ENCODE measurements at places on chromosomes 16 and 17.

- no peak for DNase-seq
These were observed 472 bp downstream of the GALNS start for GRCh38 chr16:88856122-88856827.

DNA sequence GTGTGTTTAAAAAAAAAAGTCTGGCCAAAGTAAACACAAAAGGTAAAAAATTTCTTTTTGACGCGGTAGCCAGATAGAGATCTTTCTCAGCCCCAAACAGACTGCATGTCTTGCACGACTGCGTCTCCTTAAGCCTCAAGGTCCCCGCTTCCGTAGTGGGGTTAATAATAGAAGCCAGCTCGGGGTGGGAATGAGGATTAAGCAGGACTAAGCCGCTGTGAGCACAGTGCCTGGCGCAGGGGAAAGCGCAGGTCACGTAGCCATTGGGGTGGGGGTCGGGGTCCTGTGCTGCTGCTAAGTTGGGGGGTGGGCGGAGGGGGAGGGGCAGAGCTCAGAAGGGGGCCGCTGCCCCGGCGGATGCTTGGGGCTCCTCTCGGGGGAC, 521 bp downstream of the GGA2 start:
- no peak for DNase-seq

- DNase-seq: peak; percentile 96
These were observed 6.9 kb downstream of the SLC12A4 start for GRCh38 chr16:67961551-67961957.

GRCh38 chr16:20878682-20879147, 21.4 kb downstream of the DCUN1D3 start:
- no peak for DNase-seq

GRCh38 chr16:31701734-31702133, 171.9 kb upstream of the ZNF267 start:
- no peak for DNase-seq

DNA sequence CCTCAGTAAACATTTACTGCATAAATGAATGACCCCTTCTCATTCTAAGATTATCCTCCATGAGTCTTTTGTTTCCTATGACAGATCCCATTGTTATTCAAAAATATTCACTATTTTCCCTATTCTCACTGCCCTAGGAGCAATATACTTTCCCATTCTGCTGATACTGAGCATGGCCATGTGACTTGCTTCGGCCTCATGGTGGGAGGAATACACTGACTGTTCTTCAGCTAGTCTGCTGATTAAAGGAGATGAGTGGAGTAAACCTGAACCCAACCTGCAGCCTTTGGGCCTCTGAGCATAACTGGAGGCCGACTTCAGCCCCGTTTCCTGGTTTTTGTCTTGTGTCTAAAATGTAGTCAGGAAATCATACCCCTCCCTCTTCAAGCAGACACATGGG, 531.8 kb upstream of the SALL1 start:
- no peak for DNase-seq

GRCh38 chr17:57125866-57126265, 40.8 kb downstream of the AKAP1 start:
- DNase-seq: no peak

GRCh38 chr17:17164676-17165075, 41.5 kb downstream of the PLD6 start:
- DNase-seq: no peak

DNA sequence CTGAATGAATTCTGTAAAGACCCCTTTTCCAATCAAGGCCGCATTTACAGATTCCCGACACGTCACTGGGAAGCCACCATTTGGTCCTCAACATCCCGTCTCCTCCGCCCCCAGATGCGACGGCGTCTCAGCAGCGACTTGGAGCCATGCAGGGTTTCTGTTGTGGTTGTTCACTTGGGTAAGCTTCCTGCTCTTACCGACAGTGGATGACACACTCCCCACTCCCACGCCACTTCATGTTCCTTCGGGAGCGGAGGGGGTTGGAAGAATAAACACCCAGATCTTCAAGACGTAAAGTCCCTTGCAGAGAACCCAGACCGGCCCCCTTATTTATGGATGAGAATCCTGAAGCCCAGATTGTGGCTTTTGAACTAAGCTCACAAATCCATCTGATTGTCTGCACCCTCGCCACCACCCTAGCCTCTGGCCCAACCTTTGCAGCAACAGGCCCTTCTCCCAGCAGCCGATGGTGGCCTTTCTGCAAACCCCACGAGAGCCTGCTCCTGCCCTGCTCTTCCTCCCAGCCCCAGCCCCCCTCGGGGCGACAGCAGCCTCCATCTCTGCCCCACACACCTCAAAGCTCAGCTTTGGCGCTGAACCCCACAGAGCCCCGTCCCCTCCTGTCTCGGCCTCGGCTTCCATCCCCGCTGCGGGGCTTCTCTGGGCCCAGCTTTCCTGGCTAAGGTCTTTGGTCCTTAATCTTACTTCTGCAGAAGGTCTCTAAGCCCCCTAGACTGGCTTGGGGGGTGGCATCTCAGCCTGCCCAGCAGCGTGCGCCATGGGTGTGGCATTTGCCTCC, 19.0 kb upstream of the OSGIN1 start:
- DNase-seq: no peak

DNA sequence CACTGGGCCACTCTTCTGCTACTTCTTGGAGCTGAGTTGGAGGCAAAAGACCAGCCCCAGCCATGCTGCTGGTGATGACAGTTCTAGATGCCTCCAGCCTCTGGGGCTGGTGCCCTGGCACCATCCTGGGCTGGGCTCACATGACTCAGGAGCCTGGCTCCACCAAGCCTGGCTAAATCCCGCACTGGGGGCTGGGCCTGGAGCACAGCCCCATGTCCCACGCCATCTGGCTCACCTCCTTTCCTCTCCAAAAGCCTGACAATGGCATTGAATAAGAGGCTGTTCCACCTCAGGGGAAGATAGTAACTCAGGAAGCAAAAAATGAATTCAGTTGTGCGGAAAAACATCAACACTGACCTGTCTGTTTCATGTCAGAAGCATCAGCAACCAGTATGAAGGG, 45.1 kb upstream of the MTSS2 start:
- DNase-seq: no peak

DNA sequence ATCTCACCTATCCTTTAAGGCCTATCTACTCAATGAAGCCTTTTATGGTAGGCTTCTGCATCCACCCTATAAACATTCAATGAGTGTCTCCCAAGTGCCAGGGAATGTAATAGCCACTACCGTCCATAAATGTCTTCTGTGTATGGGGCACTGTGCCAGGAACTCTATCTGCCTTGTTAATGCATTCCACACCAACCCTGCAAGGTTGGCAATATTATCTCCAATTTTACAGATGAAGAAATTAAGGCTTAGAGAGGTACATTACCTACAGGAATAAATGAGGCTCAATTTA, 20.0 kb downstream of the MAP3K14 start:
- DNase-seq: no peak

Data from breast epithelium (tissue), 4 donors.